ENCODE measurements at places on chromosomes 2 and 18. TPM values are rescaled to one million over a fixed set of nuclear protein-coding genes. Genes with fewer than 3 reads are reported as not detected.
A peak's percentile ranks its signal among the peaks of the same experiment; 100 is the strongest.

SERPINB7 gene
- polyA plus RNA-seq, result 53.2 TPM

CFAP210 gene
- polyA plus RNA-seq, result not detected

ANO7 gene
- polyA plus RNA-seq, result 1.5 TPM

PLEK gene
- 0.07 TPM for polyA plus RNA-seq

ING5 gene
- polyA plus RNA-seq, result 18.4 TPM

TANK gene
- 39.2 TPM for polyA plus RNA-seq

ZEB2 gene
- polyA plus RNA-seq, result 0.26 TPM

LAMA1 gene
- 24.9 TPM for polyA plus RNA-seq

CSRNP3 gene
- 0.95 TPM for polyA plus RNA-seq

ITGB1BP1 gene
- polyA plus RNA-seq, result 58.1 TPM

GRCh38 chr2:240635998-240636547 lies 10.8 kb downstream of the GPR35 start:
- DNase-seq, result no peak

DNA sequence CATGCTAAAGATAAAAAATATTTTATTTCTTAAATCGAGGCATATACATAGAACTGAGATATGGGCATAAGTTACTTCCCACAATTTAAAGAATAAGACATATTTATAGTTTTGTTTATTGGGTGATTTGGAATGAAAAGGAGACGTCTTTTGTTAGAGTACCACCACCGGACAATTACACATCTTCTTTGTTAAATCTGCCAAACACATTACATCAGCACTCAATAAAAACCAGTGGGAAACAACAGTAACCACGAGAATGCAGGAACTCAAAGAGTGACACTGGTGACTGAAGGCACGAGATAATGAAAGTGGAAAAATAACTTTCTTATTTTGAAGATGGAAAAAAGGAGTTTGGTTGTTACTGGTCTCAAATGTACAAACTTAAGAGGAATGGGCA lies 92.6 kb upstream of the TFCP2L1 start:
- peak; percentile 32 for DNase-seq

DNA sequence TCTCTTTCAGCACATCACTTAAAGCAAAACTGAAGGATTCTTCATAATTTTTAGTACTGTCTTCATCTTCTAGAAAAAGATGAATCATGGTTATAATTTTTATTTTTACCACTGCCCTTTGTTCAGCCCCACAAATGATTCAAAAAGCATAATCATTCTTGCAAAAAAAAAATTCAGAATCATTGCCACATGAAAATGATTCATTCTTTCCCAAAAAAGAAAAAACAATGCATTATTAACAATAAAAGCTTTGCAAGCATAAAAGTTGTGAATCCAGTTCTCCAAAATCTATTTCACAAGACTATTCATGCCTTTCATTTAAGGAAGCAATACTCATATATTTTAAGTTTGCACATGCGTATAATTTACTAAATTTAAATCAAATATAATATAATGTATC lies 204.8 kb downstream of the RBM43 start:
- DNase-seq, result peak; percentile 77

GRCh38 chr18:6595666-6596065 lies 133.8 kb upstream of the ARHGAP28 start:
- no peak for DNase-seq

GRCh38 chr18:38221476-38222100 lies 656.0 kb upstream of the CELF4 start:
- no peak for DNase-seq

- peak; percentile 6 for DNase-seq
Measured at GRCh38 chr18:27185025-27185763, at the start of gene CHST9. TSS of gene CHST9 (minus strand) at chr18:27185308. CDS start at chr18:27142809, 42,499 bp downstream.

DNA sequence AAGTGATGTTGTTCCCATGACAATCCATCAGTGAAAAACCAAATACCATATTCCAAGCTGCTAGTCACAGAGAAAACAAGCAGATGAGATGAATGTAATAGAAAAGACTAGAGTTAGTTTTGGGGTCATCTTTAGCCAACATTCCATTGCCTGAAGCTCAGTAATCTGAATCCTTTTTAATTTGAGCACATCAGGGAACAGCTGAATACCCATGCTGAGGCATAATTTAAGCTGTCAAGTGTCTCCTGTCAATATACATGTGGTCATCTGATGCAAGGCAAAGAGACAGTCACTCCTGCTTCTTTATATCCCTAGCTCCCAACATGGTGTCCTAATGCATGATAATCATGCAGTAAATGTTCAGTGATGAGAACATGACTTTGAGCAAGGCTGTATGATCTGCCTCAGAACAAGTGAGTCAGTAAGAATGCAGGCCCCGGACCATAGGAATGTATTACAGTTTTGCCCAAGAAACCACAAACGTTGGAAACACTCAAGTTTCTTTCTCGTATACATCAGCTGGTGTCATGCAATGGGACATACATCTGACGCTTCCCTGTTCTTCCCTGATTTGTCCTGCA lies 48.0 kb downstream of the CDK15 start:
- DNase-seq, result peak; percentile 98

- DNase-seq, result no peak
Measured at GRCh38 chr2:85181134-85181631, 48.0 kb downstream of the TCF7L1 start.

- no peak for DNase-seq
Measured at GRCh38 chr18:48843162-48843561, 107.6 kb downstream of the SMAD7 start.

- DNase-seq, result peak; percentile 48
Measured at GRCh38 chr2:16044946-16045456, 104.7 kb downstream of the MYCN start.

DNA sequence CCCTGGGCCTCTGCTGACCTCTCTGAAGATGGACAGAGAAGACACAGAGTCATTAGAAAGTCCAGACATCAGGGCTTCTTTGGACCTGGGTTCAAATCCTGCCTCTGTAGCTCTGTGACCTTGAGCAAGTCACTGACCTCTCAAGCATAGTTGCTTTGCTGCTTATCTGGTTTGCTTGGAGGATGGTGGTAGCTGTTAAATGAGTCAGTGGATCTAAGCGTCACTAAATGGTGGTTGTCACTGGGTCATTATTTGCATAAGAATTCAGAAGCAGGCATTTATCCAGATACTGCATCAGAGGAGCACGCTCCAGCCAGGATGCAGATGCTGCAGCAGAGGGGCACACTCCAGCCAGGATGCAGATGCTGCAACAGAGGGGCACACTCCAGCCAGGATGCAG lies 229.2 kb downstream of the GLI2 start:
- no peak for DNase-seq

DNA sequence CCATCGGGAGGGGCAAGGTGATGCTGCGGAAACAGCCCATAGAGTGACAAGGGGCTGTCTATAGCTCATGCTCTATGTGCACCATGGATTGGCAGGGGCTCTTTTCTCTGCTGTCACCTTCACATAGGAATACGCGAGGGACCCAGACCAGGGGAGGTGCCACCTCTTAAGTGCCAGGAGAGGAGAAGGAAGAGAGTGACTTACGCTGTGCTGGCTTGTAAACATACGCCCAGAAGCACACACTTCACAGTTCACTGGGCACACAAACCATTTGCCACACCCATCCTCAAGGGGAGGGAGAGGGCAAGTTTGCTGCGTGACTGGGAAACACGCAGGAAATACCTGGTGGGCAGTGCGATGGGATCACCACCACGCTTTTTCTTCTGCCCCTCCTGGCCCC lies 65.1 kb upstream of the GPR45 start:
- no peak for DNase-seq

DNA sequence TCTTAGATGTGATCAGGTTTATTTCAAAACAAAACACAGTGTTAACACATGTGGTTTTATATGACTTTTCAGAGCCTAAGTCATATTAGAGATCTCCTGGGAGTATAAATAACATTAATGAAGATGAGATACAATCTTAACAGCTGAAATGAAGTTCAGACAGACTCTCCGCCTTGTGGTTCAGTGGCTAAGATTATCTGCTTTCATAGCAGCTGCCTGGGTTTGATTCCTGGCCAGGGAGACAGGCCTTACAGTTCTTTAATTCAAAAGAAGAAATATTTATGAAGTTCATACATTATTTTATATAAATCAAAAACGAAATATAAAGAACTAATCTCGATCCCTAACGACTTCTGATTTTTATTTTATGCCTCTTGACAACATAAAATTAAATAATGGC lies 35.2 kb upstream of the TTC32 start:
- DNase-seq, result no peak

GRCh38 chr2:2664989-2665833 lies 334.1 kb upstream of the MYT1L start:
- no peak for DNase-seq

GRCh38 chr2:23452853-23453420 lies 68.0 kb downstream of the KLHL29 start:
- peak; percentile 23 for DNase-seq

- no peak for DNase-seq
Measured at GRCh38 chr2:207796585-207797350, 27.1 kb upstream of the FZD5 start.

Data from mammary epithelial cell (primary cell).